ENCODE measurements at places on chromosomes 7 and 10.
A peak's percentile ranks its signal among the peaks of the same experiment; 100 is the strongest.

DNA sequence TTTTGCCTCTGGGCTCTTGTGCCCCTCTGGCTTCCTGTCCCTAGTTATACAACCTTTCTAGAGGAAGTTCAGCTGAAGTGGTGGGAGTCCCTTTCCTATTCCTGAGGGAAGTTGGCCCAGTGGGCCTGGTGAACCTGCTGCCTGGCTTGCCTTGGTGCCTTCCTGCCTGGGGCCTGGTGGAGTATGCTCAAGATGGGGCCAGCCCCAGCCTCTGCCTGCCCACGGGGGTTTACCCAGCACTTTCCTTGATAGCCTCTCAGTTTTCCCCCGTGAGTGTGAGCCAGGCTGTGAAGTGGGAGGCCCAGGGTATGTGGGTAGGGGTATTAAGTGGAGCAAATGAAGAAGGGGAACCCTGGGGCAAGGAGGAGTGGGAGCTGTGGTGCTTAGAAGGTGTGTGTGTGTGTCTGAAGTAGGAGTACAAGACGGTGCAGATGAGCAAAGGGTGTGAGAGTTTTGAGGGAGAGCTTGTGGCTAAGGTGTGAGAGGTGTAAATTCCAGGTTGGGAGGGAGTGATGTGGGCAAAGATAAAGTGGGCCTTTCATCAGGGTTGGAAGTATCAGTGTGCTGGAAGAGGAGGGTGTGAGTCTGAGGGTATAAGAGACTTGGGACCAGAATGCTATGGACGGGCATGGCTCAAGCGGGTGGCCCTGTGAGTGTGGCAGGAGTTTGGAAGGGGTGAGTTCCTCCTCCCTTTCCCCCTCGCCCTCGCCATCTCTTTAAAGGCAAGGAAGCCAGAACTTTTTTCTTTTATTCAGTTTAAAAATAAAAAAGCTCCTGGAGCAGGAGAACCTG lies 10.9 kb upstream of the PAX2 start:
- DNase-seq: no peak
- H3K4me1 ChIP-seq: peaks cover 52% of the 10 kb centered on the region
- no peak overlapping the region for H3K27ac ChIP-seq
- H3K36me3 ChIP-seq: no peaks in the 10 kb centered on the region
- H3K27me3 ChIP-seq: peaks cover 100% of the 10 kb centered on the region
- H3K4me3 ChIP-seq: no peak overlapping the region

DNA sequence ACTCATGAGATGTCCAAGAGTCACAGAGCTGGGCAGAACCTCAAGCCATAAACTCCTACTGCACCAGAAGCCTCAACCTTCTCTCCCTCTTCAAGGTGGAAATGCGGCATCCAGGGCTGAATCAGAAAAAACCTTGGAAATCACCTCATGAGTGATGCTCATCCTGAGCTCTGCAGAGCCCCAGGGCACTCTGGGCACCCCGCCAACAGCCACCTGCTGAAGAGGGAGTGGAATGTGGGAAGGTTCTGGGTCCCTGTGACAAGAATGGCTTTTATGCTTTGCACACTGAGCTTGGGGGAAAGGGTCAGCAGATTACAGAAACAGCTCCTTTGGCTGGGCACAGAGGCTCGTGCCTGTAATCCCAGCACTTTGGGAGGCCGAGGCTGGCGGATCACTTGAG lies 18.8 kb downstream of the NUDT1 start:
- no peak overlapping the region for H3K4me3 ChIP-seq
- H3K27me3 ChIP-seq: no peaks in the 10 kb centered on the region
- DNase-seq: no peak
- H3K27ac ChIP-seq: no peak overlapping the region
- H3K36me3 ChIP-seq: peaks cover 30% of the 10 kb centered on the region
- H3K4me1 ChIP-seq: no peaks in the 10 kb centered on the region

DNA sequence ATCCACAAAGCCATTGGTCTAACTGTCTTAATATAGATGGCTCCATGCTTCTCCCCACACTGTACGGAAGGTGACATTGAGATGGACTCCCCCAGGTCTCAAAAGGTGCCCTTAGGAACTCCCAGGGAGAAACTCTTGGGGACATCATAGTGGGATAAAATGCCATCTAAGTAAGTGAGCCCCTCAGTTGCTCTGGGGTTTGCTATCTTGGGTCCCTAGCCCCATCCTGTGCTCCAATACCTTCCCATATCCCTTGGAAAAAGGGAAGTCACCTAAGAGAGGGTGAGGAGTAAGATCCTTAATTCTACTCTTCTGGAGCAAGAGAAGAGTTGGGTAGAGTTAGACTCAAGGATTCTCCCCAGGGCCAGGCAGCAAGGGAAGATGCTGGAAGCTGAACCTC lies 7.9 kb downstream of the PRRT4 start:
- H3K27ac ChIP-seq: no peak overlapping the region
- DNase-seq: no peak
- peaks cover 16% of the 10 kb centered on the region for H3K4me1 ChIP-seq

DNA sequence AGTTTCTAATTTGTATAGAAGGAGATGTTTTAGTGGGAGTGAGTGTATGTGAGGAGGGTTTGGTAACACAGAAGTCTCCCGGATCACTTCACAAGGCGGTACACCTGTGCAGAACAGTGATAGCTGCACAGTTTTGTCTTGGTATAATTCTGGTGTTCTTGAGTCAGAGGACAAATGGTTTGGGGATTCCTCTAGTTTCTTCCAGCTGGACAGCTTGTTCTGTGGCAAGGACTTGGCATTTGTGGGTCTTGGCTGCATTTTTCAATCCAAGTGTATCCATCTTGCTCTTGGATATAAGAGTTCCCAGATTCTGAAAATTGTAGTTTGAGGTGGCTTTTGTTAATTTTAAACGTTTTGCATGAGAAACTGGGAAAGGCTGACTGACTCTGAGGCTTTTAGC lies 135.7 kb downstream of the AHR start:
- no peak for DNase-seq
- no peak overlapping the region for H3K27ac ChIP-seq
- no peak overlapping the region for H3K4me3 ChIP-seq
- no peaks in the 10 kb centered on the region for H3K27me3 ChIP-seq

- no peak overlapping the region for H3K4me3 ChIP-seq
- no peaks in the 10 kb centered on the region for H3K27me3 ChIP-seq
- no peak overlapping the region for H3K27ac ChIP-seq
Observed at GRCh38 chr10:14126697-14127440, 203.9 kb downstream of the FRMD4A start.

- H3K4me1 ChIP-seq: no peaks in the 10 kb centered on the region
- no peaks in the 10 kb centered on the region for H3K27me3 ChIP-seq
- H3K27ac ChIP-seq: no peak overlapping the region
- no peaks in the 10 kb centered on the region for H3K36me3 ChIP-seq
- DNase-seq: no peak
Observed at GRCh38 chr10:119775529-119775928, 49.7 kb downstream of the INPP5F start.

GRCh38 chr10:122877264-122877663 lies 2.1 kb downstream of the FAM24B start:
- peaks cover 9% of the 10 kb centered on the region for H3K4me1 ChIP-seq
- no peak overlapping the region for H3K27ac ChIP-seq
- H3K27me3 ChIP-seq: peaks cover 3% of the 10 kb centered on the region
- DNase-seq: no peak
- H3K4me3 ChIP-seq: no peak overlapping the region

- no peak overlapping the region for H3K4me3 ChIP-seq
- H3K27me3 ChIP-seq: peaks cover 61% of the 10 kb centered on the region
- DNase-seq: peak; percentile 17
- no peaks in the 10 kb centered on the region for H3K36me3 ChIP-seq
- H3K27ac ChIP-seq: no peak overlapping the region
Observed at GRCh38 chr10:43230909-43231522, 35.8 kb downstream of the RASGEF1A start.

GRCh38 chr7:116675812-116676355 lies 3.9 kb downstream of the MET start:
- H3K27me3 ChIP-seq: no peaks in the 10 kb centered on the region
- DNase-seq: no peak
- peaks cover 17% of the 10 kb centered on the region for H3K4me1 ChIP-seq
- H3K27ac ChIP-seq: no peak overlapping the region

- DNase-seq: peak; percentile 57
- H3K27ac ChIP-seq: no peak overlapping the region
- H3K4me3 ChIP-seq: no peak overlapping the region
- H3K4me1 ChIP-seq: peaks cover 17% of the 10 kb centered on the region
- no peaks in the 10 kb centered on the region for H3K27me3 ChIP-seq
Observed at GRCh38 chr7:56097700-56098099, 4.9 kb upstream of the PHKG1 start.

- H3K27me3 ChIP-seq: no peaks in the 10 kb centered on the region
- H3K4me1 ChIP-seq: no peaks in the 10 kb centered on the region
- H3K36me3 ChIP-seq: no peaks in the 10 kb centered on the region
- H3K27ac ChIP-seq: no peak overlapping the region
Observed at GRCh38 chr10:107847620-107848019, 683.1 kb upstream of the SORCS1 start.

- peaks cover 8% of the 10 kb centered on the region for H3K36me3 ChIP-seq
- no peaks in the 10 kb centered on the region for H3K27me3 ChIP-seq
- no peak for DNase-seq
- H3K4me1 ChIP-seq: no peaks in the 10 kb centered on the region
Observed at GRCh38 chr10:70096705-70097420, 35.8 kb downstream of the AIFM2 start.

DNA sequence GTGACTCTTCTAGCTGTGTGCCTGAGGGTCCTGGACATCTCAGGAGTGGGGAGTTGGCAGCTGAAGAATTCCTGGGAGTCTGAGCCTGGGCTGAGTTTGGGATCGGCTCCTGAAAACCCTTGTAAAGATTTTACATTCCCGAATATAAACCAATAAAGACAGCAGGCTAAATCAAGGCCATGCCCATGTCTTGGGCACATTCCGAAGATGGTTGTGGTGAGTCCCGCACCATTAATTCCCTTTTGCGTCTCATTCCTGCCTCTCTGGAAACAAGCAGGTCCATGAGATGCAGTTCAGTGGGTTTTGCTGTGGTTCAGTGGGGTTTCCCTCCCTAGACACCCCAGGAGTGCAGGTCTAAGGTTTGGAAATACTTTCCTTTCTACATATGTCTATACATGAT lies 90.9 kb downstream of the COL26A1 start:
- H3K4me1 ChIP-seq: no peaks in the 10 kb centered on the region
- no peaks in the 10 kb centered on the region for H3K36me3 ChIP-seq
- H3K27ac ChIP-seq: no peak overlapping the region
- H3K4me3 ChIP-seq: no peak overlapping the region
- DNase-seq: no peak
- peaks cover 12% of the 10 kb centered on the region for H3K27me3 ChIP-seq

DNA sequence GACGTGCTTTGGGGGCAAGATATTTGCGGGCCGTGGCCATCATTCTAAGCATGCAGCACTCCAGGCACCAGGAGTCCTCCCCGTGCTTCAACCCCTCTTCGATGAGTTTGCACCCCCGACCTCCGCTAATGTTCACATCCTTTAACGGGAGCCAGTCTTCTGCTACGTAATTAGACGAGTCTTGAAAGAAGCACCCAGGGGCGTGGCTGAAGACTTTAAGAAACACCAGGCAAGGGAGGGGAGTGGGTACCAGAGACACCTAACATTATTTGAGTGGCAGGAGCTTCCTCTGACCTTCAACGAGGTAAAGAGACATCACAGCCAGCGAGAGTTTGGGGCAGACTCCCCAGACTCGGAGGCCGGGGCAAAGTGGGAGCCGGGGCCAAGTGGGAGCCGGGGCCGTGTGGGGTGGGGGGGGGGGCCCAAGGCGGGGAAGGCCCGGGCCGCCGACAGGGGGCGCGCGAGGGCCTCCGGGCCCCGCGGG lies 31.1 kb upstream of the TOMM7 start:
- peak; percentile 44 for DNase-seq
- peak overlapping the region; percentile 96 for H3K27ac ChIP-seq
- H3K4me3 ChIP-seq: peak overlapping the region; percentile 85
- no peaks in the 10 kb centered on the region for H3K36me3 ChIP-seq
- peaks cover 38% of the 10 kb centered on the region for H3K4me1 ChIP-seq
- no peaks in the 10 kb centered on the region for H3K27me3 ChIP-seq

DNA sequence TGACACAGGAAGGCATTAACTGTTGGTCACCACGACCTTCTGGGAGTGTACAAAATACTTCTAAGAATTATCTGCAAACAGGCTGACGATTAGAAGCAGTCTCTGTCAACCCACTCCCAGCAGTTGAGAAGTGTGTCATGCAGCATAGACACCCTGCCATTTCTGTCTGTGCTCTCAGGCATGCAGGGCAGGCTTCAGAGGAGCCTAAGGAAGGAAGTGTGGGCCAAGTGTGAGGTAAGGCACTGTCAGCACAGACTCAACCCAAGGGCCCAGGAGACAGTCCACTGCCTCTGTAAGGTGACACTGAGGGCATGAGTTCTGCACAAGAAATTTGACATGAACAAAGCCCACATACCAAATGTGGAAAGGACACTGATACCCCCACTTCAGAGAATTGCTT lies 109.0 kb upstream of the VIPR2 start:
- H3K27me3 ChIP-seq: no peaks in the 10 kb centered on the region
- no peaks in the 10 kb centered on the region for H3K4me1 ChIP-seq
- H3K36me3 ChIP-seq: no peaks in the 10 kb centered on the region
- H3K4me3 ChIP-seq: no peak overlapping the region
- DNase-seq: no peak
- no peak overlapping the region for H3K27ac ChIP-seq
